ENCODE measurements at places on chromosomes 2 and 18.

DNA sequence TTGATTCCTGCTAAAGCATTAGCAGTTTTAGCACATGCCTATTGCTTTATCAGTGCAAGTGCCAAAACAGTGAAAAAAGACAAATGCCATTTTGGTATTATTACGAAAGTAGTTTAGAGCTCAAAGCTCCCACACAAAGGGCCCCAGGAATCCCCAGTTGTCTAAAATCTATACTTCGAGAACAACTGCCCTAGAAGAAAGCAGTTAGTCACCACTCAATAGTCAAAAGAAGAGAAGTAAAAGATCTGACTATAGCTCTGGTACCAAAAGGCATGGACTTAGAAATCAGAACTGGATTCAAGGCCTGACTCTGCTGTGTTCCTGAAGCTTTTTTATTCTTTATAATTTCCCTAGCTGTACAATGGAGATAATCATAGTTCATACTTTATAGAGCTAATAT lies 21.8 kb downstream of the SCN3A start:
- DNase-seq = no peak
- H3K27ac ChIP-seq = no peak overlapping the region
- H3K4me1 ChIP-seq = no peaks in the 10 kb centered on the region
- no peak overlapping the region for H3K4me3 ChIP-seq
- no peaks in the 10 kb centered on the region for H3K36me3 ChIP-seq

GRCh38 chr2:217636578-217636977 lies 366.2 kb downstream of the TNS1 start:
- peaks cover 49% of the 10 kb centered on the region for H3K27me3 ChIP-seq
- no peak overlapping the region for H3K27ac ChIP-seq
- no peaks in the 10 kb centered on the region for H3K4me1 ChIP-seq
- H3K4me3 ChIP-seq = no peak overlapping the region
- no peak for DNase-seq

GRCh38 chr2:66830881-66831280 lies 396.0 kb downstream of the MEIS1 start:
- no peak overlapping the region for H3K27ac ChIP-seq
- no peaks in the 10 kb centered on the region for H3K4me1 ChIP-seq
- H3K4me3 ChIP-seq = no peak overlapping the region
- H3K36me3 ChIP-seq = no peaks in the 10 kb centered on the region
- no peak for DNase-seq

GRCh38 chr18:48833701-48834412 lies 116.9 kb downstream of the SMAD7 start:
- peaks cover 75% of the 10 kb centered on the region for H3K4me1 ChIP-seq
- H3K27ac ChIP-seq = peak overlapping the region; percentile 64
- peak overlapping the region; percentile 49 for H3K4me3 ChIP-seq

GRCh38 chr2:166625670-166626069 lies 131.6 kb upstream of the SCN7A start:
- no peaks in the 10 kb centered on the region for H3K27me3 ChIP-seq
- DNase-seq = no peak
- no peaks in the 10 kb centered on the region for H3K36me3 ChIP-seq
- no peak overlapping the region for H3K27ac ChIP-seq

DNA sequence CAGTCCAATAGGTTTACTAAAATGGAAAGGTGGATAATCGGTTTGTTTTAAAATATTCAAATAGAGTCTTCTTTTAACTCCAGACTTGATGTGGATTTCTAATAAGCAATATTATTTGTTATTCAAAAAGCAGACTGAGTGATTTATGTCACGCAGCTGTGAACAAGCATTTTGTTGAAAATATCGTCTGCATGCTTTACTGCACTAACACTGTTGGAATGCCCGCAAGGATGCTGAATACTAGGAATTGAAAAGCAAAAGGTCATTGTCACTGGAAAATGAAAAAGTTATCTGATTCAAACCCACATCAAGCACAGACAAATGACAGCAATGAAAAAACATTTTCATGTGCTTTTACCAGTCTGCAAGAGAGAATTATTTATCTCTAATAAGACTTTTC lies 31.1 kb downstream of the CHN1 start:
- no peaks in the 10 kb centered on the region for H3K36me3 ChIP-seq
- no peaks in the 10 kb centered on the region for H3K4me1 ChIP-seq
- no peak for DNase-seq
- H3K4me3 ChIP-seq = no peak overlapping the region

- no peak overlapping the region for H3K4me3 ChIP-seq
- no peak overlapping the region for H3K27ac ChIP-seq
- H3K4me1 ChIP-seq = peaks cover 14% of the 10 kb centered on the region
- H3K36me3 ChIP-seq = peaks cover 47% of the 10 kb centered on the region
- no peak for DNase-seq
- no peaks in the 10 kb centered on the region for H3K27me3 ChIP-seq
Observed at GRCh38 chr18:9130806-9131205, 5.8 kb upstream of the ANKRD12 start.

DNA sequence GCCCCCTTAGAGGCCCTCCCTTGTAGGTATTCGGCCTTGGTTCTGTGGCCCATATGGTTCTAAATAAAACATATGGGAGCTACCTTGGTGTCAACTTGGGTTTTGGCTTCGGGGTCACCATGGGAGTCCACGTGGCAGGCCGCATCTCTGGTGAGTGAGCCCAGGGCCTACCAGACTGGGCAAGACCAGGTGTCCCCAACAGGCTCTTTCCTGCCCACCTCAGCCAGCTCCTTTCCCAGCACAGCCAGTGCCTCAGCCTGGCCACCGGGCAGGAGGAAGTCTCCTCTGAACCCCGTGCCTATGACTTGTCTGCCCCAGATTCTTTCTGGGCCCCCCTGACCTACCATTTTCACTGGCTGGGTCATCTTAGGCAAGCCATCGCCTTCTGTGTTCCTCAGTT lies 268.8 kb upstream of the TEKT4 start:
- H3K4me1 ChIP-seq = no peaks in the 10 kb centered on the region
- H3K4me3 ChIP-seq = no peak overlapping the region
- no peaks in the 10 kb centered on the region for H3K36me3 ChIP-seq
- no peaks in the 10 kb centered on the region for H3K27me3 ChIP-seq
- DNase-seq = no peak
- H3K27ac ChIP-seq = no peak overlapping the region

GRCh38 chr18:55998071-55998522 lies 410.1 kb upstream of the TCF4 start:
- H3K27ac ChIP-seq = no peak overlapping the region
- no peaks in the 10 kb centered on the region for H3K36me3 ChIP-seq
- H3K27me3 ChIP-seq = no peaks in the 10 kb centered on the region

DNA sequence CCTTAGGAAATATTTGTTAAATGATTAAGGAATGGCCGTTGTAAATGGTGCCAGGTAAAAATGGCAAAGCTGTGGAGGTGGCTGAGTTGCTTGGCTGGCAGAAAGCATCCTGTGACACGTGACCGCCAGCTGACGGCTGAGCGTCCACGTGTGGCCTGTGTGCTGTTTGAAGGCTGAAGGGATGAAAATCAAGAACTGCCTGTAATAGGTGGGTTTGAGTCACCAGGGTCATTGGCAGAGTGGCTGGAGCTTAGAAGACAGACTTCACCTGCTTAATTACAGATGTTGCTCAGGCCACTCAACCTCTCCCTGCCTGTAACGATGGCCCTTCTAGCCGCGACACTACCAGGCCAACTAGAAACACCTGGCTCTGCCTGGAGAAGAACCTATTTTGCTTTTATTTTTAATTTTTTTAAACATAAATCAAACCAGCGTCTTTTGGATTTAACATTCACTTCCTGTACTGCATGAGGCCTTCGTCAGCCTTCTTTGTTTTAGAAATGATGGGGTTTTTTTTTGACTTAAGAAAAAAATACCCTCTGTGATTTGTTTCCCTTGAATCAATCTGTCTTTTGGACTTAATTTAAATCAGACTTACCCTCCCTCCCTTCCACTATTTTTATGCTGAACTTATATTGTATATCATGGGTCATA lies 206.5 kb downstream of the PRKCE start:
- H3K4me1 ChIP-seq = peaks cover 3% of the 10 kb centered on the region
- no peaks in the 10 kb centered on the region for H3K27me3 ChIP-seq
- H3K27ac ChIP-seq = no peak overlapping the region
- H3K4me3 ChIP-seq = no peak overlapping the region
- no peak for DNase-seq

DNA sequence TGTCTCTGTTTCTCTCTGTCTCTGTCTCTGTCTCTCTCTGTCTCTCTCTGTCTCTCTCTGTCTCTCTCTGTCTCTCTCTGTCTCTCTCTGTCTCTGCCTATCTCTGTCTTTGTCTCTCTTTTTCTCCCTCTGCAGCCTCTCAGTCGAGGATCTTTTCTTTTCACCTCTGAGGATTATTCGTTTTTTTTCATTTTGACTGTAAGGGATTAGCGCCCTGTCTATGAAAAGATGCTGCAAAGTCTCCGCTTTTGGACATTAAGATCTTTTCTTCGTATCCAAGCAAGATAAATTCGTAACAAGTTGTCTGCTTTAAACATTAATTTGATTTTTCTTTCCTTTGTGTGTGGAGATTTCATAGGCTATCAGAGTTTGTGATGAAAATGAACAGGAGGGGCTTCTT lies 191.2 kb upstream of the TPO start:
- no peaks in the 10 kb centered on the region for H3K27me3 ChIP-seq
- no peaks in the 10 kb centered on the region for H3K4me1 ChIP-seq
- no peak for DNase-seq
- no peak overlapping the region for H3K27ac ChIP-seq
- H3K4me3 ChIP-seq = no peak overlapping the region
- H3K36me3 ChIP-seq = no peaks in the 10 kb centered on the region

GRCh38 chr2:51220080-51220479 lies 188.1 kb upstream of the NRXN1 start:
- H3K4me3 ChIP-seq = no peak overlapping the region
- no peaks in the 10 kb centered on the region for H3K36me3 ChIP-seq
- DNase-seq = no peak

- no peaks in the 10 kb centered on the region for H3K27me3 ChIP-seq
- H3K4me1 ChIP-seq = no peaks in the 10 kb centered on the region
- no peak for DNase-seq
- no peak overlapping the region for H3K4me3 ChIP-seq
- peaks cover 7% of the 10 kb centered on the region for H3K36me3 ChIP-seq
Observed at GRCh38 chr2:61448229-61448628, 22.7 kb downstream of the USP34 start.

DNA sequence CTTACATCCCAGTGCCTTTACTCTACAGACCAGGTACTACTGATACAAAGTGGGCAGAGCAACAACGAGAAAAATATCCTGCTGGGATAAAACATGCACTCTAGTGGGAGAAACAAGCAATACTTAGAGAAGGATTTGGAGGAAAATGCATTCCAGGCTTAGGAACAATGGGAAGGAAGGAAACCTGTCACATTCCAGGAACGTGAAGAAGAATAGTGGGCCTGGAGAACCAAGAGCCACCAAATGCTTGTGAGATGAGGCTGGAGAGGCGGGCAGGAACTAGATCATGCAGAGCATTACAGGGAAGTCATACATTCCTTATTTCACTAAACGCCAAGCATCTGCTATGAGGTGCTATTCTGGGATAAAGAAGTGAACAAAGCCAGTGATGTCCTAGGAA lies 342.3 kb downstream of the DCC start:
- H3K27ac ChIP-seq = no peak overlapping the region
- no peaks in the 10 kb centered on the region for H3K4me1 ChIP-seq
- no peak for DNase-seq
- H3K36me3 ChIP-seq = no peaks in the 10 kb centered on the region

DNA sequence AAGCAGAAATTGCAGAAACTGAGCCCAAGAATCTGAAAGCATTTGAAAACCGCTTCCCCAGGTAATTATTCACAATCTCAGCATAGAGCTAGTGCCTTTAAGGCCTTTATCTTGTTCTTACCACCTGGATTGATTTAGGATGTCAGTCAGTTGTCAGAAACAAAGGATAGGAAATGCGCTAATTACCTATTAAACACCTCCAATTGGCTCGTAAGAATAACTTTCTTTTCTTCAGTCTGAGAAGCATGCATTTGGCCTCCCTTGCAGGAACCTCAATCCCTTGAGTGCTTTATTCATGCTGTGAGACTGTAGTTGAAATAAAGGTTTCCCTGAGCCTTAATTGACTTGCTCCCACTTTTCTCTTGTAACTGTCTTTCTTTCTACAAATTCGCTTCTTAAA lies 400.3 kb upstream of the LRATD1 start:
- no peak for DNase-seq
- no peak overlapping the region for H3K4me3 ChIP-seq
- H3K4me1 ChIP-seq = no peaks in the 10 kb centered on the region
- no peaks in the 10 kb centered on the region for H3K36me3 ChIP-seq
- H3K27ac ChIP-seq = no peak overlapping the region

GRCh38 chr2:63058921-63059792 lies 8.5 kb downstream of the OTX1 start:
- no peak overlapping the region for H3K27ac ChIP-seq
- H3K4me1 ChIP-seq = no peaks in the 10 kb centered on the region

- H3K4me3 ChIP-seq = no peak overlapping the region
- H3K27ac ChIP-seq = no peak overlapping the region
- no peak for DNase-seq
- peaks cover 7% of the 10 kb centered on the region for H3K4me1 ChIP-seq
- H3K36me3 ChIP-seq = no peaks in the 10 kb centered on the region
- peaks cover 14% of the 10 kb centered on the region for H3K27me3 ChIP-seq
Observed at GRCh38 chr18:48460929-48461583, 51.9 kb upstream of the ZBTB7C start.

DNA sequence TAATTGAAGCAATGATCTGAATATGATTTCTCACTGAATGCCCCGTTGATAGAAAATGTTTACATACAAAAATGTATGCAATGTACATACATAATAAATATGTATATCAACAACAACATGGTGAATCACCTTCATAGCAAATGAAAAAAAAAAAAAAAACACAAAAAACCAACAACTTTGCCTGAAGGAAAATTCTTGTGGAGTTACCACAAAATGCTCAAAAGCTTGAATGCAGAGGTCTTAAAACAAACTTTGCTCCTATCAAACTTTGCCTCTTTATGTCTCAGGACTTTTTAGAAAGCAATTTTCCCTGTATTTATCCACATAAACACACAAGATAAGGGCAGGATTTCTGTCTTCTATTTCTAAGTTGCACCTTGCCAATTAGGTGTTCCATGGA lies 92.9 kb upstream of the SIX2 start:
- H3K4me3 ChIP-seq = no peak overlapping the region
- H3K27me3 ChIP-seq = no peaks in the 10 kb centered on the region
- H3K4me1 ChIP-seq = no peaks in the 10 kb centered on the region

DNA sequence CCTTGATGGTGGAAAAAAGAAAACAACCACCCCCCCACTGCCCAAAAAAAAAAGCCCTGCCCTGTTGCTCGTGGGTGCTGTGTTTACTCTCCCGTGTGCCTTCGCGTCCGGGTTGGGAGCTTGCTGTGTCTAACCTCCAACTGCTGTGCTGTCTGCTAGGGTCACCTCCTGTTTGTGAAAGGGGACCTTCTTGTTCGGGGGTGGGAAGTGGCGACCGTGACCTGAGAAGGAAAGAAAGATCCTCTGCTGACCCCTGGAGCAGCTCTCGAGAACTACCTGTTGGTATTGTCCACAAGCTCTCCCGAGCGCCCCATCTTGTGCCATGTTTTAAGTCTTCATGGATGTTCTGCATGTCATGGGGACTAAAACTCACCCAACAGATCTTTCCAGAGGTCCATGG lies 28.0 kb downstream of the MAL start:
- H3K27ac ChIP-seq = no peak overlapping the region
- H3K36me3 ChIP-seq = no peaks in the 10 kb centered on the region
- no peak for DNase-seq
- H3K4me1 ChIP-seq = peaks cover 3% of the 10 kb centered on the region

DNA sequence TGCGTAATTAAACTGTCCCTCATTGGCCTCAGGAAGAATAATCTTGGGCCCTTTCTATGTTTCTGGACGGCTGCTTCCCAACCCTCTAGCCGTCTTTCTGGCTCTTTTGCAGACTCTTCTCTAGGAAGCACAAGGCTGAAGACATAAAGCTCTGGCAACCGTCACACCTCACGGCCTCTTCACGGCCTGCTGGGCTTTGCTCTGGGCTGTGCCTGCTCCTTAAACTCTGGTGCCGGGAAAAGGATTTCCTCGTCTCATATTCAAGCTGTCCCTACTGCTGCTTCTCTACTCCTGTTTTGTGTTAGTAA lies 36.0 kb upstream of the WIPF1 start:
- H3K27me3 ChIP-seq = no peaks in the 10 kb centered on the region
- H3K36me3 ChIP-seq = no peaks in the 10 kb centered on the region
- no peaks in the 10 kb centered on the region for H3K4me1 ChIP-seq
- no peak overlapping the region for H3K4me3 ChIP-seq
